ENCODE measurements at places on chromosomes 4 and X. TPM values are rescaled to one million over a fixed set of nuclear protein-coding genes. Genes with fewer than 3 reads are reported as not detected.

The IL13RA2 gene
- not detected for total RNA-seq

GRCh38 chr4:65175585-65175984, 494.7 kb downstream of the EPHA5 start:
- no peaks in the 10 kb centered on the region for H3K36me3 ChIP-seq
- H3K27ac ChIP-seq = no peak overlapping the region
- no peak overlapping the region for H3K4me3 ChIP-seq
- no peak for DNase-seq

- no peaks in the 10 kb centered on the region for H3K27me3 ChIP-seq
- DNase-seq = no peak
- no peak overlapping the region for H3K4me3 ChIP-seq
- H3K36me3 ChIP-seq = no peaks in the 10 kb centered on the region
- H3K4me1 ChIP-seq = peaks cover 4% of the 10 kb centered on the region
Observed at GRCh38 chrX:11422525-11422857, 129.3 kb downstream of the AMELX start.

The FAAH2 gene
- total RNA-seq = 0.28 TPM

GRCh38 chrX:118978451-118978850, 4.0 kb downstream of the LONRF3 start:
- no peak overlapping the region for H3K4me3 ChIP-seq
- H3K4me1 ChIP-seq = peaks cover 17% of the 10 kb centered on the region
- no peak overlapping the region for H3K27ac ChIP-seq
- peaks cover 4% of the 10 kb centered on the region for H3K27me3 ChIP-seq
- DNase-seq = no peak
- H3K36me3 ChIP-seq = peaks cover 5% of the 10 kb centered on the region

DNA sequence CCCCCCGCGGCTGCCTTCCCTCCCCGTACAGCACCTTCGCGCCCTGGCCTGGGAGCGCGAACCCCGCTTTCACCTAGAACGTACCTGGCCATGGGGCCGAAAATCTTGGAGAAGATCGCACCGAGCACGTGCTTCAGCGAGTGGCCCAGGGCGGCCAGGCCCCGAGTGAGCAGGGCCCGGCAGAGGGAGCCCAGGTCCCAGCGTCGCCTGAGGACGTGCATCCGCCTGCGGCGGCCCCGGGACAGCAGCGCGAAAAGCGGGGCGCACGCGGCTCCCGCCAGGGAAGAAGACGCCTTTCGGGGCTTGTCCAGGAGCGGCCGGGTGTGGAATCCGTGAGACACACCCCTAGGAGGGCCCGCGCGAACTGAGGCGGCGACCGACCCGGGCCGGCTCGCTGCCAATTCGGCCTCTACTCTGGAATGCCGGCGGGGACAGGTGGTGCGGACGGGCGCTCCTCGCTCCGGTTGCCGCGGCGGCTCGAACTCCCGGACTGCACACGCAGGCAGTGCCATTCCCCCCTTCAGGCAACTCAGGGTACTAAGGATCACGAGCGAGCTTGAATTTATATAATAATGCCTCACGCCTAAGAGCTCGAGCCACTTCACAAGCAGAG, at the start of gene HS6ST2:
HS6ST2 (minus strand) TSS at position 539 of the 613 bp plus-strand sequence.
- no peaks in the 10 kb centered on the region for H3K36me3 ChIP-seq
- DNase-seq = peak; percentile 1
- no peak within 1 kb of the TSS for H3K27ac ChIP-seq
- H3K27me3 ChIP-seq = peaks cover 28% of the 10 kb centered on the region

DNA sequence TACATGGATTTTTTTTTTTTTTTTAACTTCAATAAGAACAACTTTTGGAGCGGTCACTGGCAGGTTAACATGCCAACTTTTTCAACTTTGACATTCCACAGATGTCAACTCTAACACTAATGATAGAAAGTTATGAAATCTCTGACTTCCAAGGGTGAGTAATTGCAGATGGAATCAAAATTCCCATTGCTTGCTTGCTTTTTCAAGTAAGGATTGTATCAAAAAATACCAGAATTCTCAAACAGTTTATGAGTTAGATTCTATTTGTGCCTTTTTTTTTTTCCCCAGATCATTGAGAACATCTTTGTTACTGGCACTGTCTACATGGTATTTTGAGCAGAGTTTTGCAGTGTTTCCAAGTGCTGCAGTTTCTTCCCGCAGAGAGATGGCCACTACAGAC, 50.3 kb upstream of the OTUD4 start:
- H3K36me3 ChIP-seq = no peaks in the 10 kb centered on the region
- no peak overlapping the region for H3K27ac ChIP-seq
- H3K4me3 ChIP-seq = no peak overlapping the region
- peaks cover 8% of the 10 kb centered on the region for H3K4me1 ChIP-seq
- H3K27me3 ChIP-seq = peaks cover 2% of the 10 kb centered on the region

DNA sequence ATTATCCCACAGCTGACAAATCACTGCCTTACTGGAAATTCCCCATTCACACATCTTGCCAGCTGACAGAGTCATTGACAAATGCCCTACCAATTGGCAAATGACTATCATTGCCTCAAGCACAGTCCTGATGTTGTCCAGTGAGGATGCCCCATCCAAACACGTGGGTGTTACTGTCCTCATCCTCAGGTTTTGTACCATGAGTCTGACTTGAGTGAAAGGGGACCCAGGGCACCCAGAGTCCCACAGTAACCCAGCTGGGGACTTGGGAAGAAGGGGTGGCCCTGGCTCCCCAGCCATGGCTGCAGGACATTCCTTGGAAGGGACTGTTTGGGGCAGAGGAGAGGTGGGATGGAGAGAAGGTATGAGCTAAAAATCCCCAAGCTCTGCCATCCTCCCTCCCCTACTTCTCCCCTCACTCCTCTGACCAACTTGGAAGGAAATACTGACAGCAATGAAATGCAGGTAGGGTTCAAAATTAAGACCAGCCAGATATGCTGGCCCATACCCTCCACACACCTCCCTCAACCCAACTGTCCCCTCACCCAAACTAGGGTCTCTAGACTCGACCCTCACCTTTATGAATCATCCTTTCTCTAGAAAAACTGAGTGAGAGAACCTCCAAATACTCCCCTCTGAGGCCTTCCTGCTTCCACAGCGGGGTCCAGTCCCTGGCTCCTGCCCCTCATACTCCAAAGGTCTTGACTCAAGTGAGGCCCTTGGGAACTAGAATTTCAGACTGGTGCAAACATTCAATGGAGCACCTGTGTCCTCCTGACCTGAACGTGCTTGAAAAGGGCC, 5.1 kb downstream of the TIMP1 start:
- H3K4me1 ChIP-seq = peaks cover 20% of the 10 kb centered on the region
- no peaks in the 10 kb centered on the region for H3K36me3 ChIP-seq
- no peak overlapping the region for H3K4me3 ChIP-seq
- H3K27me3 ChIP-seq = no peaks in the 10 kb centered on the region
- no peak for DNase-seq

Data from endothelial cell of umbilical vein (primary cell).